IMR-90 (cell line): ENCODE measurements at places on chromosomes 16 and 17. TPM values are rescaled to one million over a fixed set of nuclear protein-coding genes. Genes with fewer than 3 reads are reported as not detected.
A peak's percentile ranks its signal among the peaks of the same experiment; 100 is the strongest.

The OR2C1 gene
- 0.05 TPM in 1 of 2 replicates, not detected in the other for polyA plus RNA-seq

The GALR2 gene
- polyA plus RNA-seq, result 0.07 and 0.10 TPM in 2 replicates

The CHST5 gene
- not detected in 2 replicates for polyA plus RNA-seq

The SOST gene
- polyA plus RNA-seq, result not detected in 2 replicates

The HSPB9 gene
- not detected in 2 replicates for polyA plus RNA-seq

The CDC6 gene
- 13.8 and 15.3 TPM in 2 replicates for polyA plus RNA-seq

DNA sequence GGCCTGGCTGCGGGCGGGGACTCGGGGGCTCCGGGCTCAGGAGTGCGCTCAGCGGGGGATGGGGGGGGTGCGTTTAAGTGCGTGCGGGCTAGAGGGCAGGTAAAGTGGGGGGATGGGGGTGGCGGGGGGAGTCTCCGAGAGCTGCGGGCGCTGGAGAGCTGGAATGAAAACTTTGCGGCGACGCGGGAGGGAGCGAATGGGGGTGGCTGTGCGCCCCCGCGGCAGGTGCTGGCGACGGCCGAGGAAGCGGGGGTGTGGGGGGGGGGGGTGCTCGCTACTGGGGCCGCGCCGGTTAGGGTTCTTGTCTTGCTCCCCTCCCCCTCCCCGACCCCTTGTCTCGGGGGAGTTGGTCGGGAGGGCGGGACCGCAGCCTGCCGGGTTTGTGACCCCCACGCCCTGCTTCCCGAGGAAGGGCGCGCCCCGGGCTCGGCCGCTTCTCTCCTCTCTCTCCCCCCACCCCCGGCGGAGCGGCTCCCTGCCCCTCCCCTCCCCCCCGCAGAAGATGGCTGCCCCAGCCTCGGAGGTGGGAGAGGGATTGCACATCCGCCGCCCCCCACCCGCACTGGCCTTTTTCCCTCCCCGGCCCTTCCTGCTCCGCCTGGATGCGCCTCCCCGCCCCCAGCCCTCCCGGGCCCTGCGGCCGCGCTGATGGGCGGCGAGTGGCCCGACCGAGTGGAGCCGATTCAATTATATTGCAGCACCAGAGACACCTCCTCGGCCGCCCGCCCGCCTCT lies 649 bp downstream of the GSE1 start:
- no peak for DNase-seq

DNA sequence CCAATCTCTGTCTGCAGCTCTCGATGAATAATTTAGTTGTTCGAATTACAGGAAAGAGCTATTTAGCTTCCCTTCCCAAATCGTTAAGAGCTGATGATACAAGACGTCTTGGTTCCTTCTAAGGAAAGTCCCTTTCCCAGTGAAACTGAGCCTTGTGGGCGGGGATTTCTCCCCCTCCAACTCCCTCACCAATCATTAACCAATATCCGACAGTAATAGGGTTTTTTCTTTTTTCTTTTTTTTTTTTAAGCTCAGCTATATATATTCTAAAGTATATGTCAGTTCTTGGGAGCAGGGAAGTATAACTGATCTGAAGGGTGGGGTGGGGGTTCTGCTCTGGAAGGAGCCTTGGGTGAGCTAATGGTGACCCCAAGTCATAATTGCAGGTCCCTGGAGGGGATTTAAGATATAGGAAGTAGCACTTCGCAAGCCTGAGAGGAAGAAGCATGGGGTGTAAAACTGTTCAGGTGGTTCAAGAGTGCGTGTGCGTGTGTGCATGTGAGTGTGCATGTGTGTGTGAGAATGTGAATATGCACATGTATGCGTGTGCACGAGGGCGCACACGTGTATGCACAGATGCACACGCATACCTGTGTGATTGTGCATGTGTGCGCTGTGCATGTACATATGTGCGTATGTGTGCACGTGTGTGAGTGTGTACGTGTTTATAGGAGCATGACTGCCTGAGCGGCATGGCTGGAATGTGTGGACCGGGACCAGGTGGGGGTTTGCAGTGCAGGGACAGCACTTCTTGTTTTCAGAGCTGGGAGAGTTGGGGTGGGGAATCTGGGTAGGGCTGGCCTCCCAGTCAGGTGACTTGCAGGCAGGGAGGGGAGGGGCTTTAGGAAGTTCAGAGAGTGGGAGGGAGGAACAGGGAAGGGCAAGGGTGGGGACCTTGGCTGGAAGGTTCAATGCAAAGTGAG lies 42.7 kb downstream of the SOCS3 start:
- DNase-seq, result peak; percentile 71

- no peak for DNase-seq
These were observed 783 bp downstream of the BHLHA9 start for GRCh38 chr17:1271030-1271423.

- peak; percentile 50 for DNase-seq
These were observed 1.6 kb downstream of the NDUFB10 start for GRCh38 chr16:1960665-1961630.

GRCh38 chr16:84074721-84075120 lies 32.1 kb upstream of the SLC38A8 start:
- no peak for DNase-seq

DNA sequence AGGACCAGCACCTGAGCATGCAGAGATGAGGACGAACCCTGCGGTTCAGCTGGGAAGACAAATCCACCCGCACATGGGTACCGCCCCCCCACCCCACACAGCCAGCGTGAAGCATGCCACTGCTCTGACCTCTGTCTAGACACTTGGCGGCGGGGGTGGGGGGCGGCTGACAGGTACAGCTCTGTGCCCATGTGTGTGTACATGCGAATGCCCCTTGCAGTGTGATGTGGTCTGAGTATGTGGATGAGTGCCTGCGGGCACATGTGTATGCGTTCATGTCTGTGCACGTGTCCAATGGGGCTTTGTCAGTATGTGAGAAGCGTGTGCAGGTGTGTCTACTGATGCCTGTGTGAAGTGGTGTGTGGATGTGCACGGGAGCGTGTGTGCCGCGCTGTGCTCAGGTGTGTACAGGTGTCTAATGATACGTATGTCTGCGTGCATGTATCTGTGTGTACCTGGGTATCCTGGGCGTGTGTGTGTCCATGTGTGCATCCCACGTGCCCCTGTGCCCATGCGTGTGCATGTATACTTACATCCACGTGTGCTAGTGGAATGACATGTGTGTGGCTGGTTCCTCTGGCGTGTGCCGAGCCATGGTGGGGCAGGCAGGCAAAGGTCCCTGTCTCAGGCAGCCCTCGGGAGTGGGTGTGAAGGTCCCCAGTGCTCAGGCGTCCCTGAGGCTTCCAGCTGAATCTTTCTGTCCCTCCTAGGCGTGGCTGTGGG lies 636 bp upstream of the RAP1GAP2 start:
- DNase-seq, result no peak

- DNase-seq, result no peak
These were observed 28.8 kb downstream of the GINS3 start for GRCh38 chr16:58421059-58421458.

DNA sequence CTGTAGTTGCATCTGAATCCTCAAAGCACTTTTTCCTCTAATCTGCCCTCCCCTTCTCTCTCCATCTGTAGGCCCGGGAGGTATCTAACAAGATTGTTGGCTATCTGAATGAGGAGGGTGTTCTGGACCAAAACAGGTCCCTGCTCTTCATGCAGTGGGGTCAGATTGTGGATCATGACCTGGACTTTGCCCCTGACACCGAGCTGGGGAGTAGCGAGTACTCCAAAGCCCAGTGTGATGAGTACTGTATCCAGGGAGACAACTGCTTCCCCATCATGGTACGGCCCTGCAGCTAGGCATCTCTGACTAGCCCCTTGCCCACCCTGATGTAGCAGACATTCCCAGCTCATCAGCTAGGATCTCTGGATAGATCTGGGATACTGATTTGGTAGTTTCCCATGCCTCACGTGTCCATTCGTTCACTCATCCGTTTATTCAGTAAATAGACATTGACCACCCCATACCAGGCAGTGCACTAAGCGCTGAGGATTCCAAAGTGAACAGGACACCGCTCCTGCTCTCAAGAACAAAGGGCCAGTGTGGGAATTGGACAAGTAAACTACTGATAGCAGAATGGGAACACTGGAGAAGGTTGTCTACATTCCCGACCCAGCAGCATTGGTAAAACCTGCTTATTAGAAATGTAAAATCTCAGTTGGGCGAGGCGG lies 12.1 kb downstream of the LPO start:
- no peak for DNase-seq

- DNase-seq, result no peak
These were observed 28.1 kb downstream of the SRL start for GRCh38 chr16:4213737-4214136.

GRCh38 chr17:10661437-10661836 lies 4.3 kb upstream of the MYH3 start:
- DNase-seq, result no peak

DNA sequence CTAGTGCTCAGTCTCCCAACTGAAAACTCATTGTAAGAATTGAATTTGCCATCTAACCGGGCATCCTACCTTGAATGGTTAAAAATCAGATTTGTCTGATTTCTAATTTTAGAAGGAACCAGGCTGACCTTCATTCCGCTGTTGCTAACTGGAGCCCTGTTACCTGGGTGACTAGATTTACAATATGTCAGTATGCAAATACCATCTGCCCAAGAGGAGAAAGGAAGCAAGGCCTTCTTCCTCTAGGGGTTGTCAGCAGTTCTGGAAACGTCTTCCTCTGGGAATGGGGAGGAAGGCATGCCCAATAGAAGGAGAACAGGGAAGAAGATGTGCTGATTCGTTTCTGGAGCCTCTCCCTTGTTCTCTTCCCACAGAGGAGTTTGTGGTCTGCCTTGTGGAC lies 137.9 kb downstream of the PITPNC1 start:
- DNase-seq, result no peak
